ENCODE measurements at places on chromosomes 12 and 14.

- DNase-seq: no peak
These were observed 6.7 kb downstream of the CELA1 start for GRCh38 chr12:51339750-51340149.

DNA sequence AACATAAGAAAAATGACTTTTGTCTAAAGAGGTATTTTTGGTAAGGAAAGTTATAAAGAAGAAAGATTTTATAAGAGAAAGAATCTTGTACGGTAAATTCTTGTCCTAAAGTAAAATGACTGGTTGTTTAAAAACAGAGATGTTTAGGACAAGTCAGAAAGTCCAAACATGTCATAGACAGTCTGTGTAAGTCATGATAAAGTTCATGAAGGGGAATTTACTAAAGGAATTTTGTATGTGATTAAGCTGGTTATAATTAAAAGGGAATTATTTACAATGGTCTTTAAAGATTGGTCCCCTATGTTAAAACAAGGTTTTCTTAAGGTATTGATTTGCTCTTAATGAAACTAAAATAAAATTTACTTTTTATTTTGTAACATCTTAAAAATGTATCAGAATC lies 269.4 kb upstream of the CCDC196 start:
- no peak for DNase-seq

DNA sequence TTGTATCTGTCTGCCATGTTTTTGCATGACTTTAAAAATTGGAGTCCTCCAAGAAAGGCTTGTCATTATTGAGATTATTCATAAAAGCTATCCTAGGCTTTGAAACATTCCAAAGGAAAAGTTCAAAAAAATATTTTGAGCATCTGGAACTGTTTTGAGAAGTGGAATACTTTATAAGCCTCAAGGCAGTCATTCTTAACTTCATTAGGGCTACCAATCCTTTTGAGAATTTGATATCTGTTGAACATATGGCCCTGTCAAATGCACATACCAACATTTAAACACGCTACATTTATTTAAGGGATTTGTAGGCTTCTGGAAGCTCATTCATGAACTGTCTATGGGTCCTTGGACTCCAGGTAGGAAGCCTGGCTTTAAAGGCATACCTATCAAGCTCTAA lies 77.0 kb downstream of the TMEM117 start:
- no peak for DNase-seq

DNA sequence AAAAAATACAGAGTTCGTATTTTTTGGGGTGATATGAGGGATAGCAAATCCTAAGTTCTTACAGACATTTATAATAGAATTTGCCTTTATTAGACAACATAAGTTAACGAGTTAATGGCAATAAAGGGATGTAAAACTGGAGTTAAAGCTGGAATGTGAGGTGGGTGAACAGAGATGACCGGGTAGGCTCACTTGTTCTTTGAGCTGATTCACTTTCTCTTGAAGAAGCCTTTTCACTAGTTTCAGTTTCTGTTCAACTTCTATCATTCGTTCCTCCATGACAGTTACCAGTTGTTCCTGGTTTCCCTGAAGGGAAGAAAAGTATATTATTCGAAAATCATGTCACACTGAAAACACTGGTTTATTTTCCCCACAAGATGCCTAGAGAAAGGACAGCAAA lies 57.7 kb upstream of the SAV1 start:
- DNase-seq: no peak

DNA sequence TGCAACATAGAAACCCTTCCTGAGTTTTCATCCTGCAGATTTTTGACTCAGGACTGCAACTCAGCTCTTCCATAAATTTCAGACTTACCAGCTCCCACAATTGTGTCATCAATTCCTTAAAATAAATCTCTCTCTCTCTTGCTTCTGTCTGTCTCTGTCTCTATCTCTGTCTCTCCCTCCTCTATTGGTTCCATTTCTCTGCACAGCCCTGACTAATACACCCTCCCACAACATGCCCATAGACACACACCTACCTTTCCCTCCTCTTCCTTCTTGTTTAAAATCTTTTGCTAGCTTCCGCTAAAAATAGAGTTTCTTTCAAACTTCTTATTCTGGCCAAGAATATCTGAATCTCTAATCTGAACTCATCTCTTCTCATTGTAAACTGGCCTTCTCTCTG lies 22.9 kb upstream of the PTHLH start:
- DNase-seq: no peak

DNA sequence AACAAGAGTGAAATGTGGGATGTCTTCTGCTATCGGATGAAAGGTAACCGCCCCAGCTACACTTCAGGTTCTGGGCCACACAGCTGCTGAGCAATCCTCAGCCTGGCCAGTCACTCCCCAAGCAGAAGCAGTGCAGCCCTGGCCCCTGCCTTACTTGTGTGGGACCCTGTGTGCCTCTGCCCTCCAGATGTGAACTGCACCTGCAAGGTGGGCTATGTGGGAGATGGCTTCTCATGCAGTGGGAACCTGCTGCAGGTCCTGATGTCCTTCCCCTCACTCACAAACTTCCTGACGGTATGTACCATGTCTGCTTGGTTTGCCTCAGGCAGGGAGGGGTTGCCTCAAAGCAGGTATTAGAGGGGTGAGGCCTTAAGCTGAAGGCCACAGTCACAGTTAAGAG lies 85.6 kb downstream of the NT5DC3 start:
- DNase-seq: no peak

DNA sequence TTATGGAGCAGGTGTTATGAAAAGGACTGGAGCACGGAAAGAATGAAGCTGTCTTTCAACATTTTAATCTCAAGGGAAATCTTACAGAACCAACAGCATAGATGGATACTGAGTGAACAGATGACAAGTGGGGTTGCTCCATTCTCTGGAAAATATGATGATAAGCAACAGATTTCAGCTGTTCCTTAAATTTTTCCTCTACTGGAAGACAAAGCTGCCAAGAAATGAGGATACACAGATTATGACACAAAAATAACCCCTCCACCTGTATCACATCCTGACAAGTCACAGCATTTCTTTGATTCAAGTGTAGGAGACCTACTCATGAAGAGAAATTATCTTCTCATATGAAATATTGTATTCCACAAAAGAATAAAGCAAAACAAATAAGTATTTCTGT lies 13.0 kb upstream of the TMTC2 start:
- DNase-seq: no peak

DNA sequence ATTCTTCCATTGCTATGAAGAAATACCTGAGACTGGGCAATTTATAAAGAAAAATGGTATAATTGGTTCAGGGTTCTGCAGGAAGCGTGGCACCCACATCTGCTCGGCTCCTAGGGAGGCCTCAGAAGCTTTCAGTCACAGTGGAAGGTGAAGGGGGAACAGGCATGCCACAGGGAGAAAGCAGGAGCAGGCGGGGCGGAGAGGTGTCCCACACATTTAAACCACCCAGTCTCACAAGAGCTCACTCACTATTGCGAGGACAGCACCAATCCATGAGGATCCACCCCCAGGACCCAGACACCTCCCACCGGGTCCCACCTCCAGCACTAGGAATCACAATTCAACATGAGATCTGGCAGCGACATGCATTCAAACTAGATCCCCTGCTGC lies 56.0 kb upstream of the C14orf180 start:
- DNase-seq: no peak

GRCh38 chr14:104428860-104429259 lies 150.7 kb upstream of the C14orf180 start:
- no peak for DNase-seq
